ENCODE measurements at places on chromosomes 16 and 17.

DNA sequence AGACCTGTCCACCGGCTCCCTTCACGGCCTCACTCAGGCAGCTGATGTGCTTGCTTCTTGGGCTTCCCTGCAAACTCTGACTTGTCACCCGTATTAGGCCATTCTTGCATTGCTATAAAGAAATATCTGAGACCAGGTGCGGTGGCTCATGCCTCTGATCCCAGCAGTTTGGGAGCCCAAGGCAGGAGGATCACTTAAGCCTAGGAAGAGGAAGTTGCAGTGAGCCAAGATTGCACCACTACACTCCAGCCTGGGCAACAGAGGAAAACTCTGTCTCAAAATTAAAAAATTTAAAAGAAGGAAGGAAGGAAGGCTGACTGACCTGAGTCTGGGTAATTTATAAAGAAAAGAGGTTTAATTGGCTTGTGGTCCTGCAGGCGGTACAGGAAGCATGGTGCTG, 17.0 kb downstream of the SOST start:
- no peak for DNase-seq

DNA sequence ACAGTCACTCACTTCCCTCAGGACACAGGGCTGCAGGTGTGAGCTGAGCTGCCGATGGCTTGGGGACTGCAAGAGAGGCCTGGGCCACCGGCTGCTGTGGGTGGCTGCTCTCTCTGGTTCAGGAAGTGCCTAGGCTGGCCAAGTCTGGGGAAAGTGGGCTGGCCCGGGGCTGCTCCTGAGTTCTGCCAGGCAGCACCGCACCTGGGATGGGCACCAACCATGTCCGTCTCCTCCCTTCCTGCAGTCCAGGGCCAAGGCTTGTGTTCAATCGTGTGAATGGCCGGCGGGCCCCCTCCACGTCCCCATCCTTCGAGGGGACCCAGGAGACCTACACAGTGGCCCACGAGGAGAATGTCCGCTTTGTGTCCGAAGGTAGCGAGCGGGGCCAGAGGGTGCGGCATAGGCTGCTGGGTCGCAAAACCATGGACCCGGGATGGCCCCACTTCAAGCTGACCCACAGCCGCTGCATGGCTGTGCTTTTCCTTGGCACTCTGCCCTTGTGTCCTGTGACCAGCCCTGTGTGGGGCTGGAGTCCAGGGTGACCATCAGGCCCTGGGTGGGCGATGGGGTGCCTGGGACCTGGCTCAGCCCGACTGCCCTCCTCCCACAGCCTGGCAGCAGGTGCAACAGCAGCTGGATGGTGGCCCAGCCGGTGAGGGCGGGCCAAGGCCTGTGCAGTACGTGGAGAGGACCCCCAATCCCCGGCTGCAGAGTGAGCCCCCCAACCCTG, 1.8 kb upstream of the WDR90 start:
- DNase-seq = no peak

- no peak for DNase-seq
Observed at GRCh38 chr16:56886826-56887225, 21.8 kb downstream of the SLC12A3 start.

DNA sequence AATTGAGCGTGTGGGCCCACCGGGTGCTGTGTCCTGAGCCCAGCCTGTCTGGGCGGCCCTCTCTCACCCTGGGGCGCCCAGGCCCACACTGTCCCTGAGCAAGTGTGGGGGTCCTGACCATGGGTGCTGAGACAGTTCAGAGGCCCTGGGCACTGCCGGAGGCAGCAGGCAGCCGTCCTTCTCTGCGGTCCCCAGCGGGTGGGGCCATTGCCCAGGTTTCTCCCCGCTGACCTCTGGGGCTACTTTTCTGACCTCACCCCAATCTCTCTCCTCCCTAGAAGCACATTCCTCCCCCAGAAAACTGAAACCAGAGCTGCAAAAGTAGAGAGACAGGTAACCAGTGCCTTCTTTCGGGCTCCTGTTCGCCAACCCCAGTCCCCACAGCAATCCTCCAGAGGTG, 36.0 kb upstream of the PVALEF start:
- DNase-seq = no peak

GRCh38 chr16:57824888-57825287, 22.6 kb upstream of the KIFC3 start:
- no peak for DNase-seq

GRCh38 chr17:75878174-75878998, at the start of gene TRIM47:
Gene TRIM47 (minus strand): TSS chr17:75878581. CDS start chr17:75878548, 33 bp downstream.
- peak; percentile 50 for DNase-seq

DNA sequence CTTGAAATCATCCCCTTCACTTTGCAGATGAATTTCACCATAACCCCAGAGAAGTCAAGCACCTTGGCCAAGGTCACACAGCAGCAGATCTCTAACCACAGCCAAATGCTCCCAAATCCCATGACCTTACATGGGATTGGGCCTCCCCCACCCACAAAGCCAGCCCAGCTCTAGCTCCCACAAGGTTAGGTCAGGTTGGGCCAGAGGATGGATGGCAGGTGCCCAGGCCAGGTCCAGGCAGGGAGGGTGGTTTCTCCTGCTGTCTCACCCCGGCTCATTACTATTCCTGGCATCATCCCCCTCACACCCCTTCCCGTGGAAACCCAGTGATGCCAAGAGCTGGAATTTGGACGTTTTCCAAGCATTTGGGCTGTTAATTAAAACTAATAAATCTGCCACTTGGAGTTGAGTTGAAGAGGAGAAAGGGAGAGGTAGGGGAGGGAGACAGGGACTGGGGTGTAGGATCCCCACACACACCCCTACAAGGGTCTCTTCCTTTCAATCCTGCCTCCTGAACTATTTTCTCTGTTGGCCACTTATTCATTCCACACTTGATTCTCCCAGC, 181.6 kb downstream of the TMEM132E start:
- no peak for DNase-seq

- DNase-seq = peak; percentile 50
Observed at GRCh38 chr17:59829217-59830006, 63.3 kb downstream of the TUBD1 start.

- DNase-seq = no peak
Observed at GRCh38 chr16:65388592-65388991, 266.7 kb upstream of the CDH11 start.
